ENCODE measurements at places on chromosomes 1 and 21. TPM values are rescaled to one million over a fixed set of nuclear protein-coding genes. Genes with fewer than 3 reads are reported as not detected.

DNA sequence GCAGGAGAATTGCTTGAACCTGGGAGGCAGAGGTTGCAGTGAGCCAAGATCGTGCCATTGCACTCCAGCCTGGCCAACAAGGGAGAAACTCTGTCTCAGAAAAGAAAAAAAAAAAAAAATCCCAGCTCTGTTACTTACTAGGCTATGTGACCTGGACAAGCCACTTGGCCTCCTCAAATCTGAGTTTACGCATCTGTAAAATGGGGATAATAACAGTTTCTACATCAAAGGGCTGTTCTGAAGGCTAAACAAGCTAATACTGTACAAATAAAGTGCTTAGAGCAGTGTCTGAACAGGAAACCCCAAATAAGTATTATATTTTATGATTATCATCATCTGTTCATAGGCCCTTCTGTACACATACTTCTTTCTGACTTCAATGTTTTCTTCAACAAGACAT lies 13.6 kb downstream of the F11R start:
- no peaks in the 10 kb centered on the region for H3K27me3 ChIP-seq
- no peak for DNase-seq
- no peak overlapping the region for H3K4me3 ChIP-seq

GRCh38 chr1:22286491-22286890 lies 143.6 kb upstream of the WNT4 start:
- no peaks in the 10 kb centered on the region for H3K4me1 ChIP-seq
- H3K27me3 ChIP-seq, result peaks cover 14% of the 10 kb centered on the region
- no peak overlapping the region for H3K4me3 ChIP-seq
- DNase-seq, result no peak

Gene TSPEAR
- total RNA-seq, result not detected

Gene MORN1
- 10.6 TPM for total RNA-seq

Gene AMY1C
- total RNA-seq, result not detected

- no peaks in the 10 kb centered on the region for H3K27me3 ChIP-seq
- no peaks in the 10 kb centered on the region for H3K4me1 ChIP-seq
- peak; percentile 50 for DNase-seq
- H3K4me3 ChIP-seq, result peak overlapping the region; percentile 91
- peak overlapping the region; percentile 72 for H3K27ac ChIP-seq
Observed at GRCh38 chr1:174160109-174160473, 771 bp downstream of the RABGAP1L start.

DNA sequence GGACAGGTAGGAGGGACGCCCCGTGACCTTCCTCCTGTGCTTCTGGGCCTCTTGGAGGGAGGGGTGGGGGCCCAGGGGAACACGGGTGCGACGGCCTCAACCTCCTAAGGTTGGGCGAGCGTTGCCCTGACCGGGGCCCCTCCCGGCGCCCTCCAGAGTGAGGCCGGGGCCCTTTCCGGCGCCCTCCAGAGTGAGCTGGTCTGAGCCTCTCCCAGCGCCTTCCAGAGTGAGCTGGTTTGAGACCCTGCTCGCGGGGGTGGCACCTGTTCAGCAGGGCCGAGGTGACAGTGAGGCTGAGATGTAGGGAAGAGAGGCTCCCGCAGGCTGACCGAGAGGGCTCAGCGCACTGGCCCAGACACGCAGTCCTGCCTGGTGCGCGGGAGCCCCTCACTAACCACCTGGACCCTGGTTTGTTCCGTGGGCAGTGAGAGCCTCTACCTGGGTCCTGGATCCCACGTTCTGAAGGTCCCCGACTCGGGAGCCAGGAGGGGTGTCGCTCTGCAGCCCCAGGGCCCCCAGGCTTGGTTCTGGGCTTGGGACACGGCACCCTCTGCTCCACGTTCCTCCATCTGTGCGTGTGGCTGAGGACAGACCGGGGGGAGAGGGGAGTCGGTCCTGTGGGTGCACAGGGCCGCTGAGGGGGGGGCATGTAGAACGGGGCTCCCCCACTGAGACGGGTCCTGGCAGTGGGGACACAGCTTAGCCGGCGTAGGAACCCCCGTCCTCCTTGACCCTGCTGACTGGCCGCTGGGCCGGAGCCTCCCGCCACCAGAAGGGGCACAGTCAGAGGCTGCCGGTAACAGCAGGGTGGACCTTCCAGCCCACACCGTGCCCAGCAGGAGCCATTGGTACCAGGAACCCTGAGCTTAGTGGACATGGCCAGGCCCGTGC lies 1.4 kb downstream of the COL6A1 start:
- H3K36me3 ChIP-seq, result peaks cover 50% of the 10 kb centered on the region
- H3K27me3 ChIP-seq, result no peaks in the 10 kb centered on the region
- H3K4me1 ChIP-seq, result peaks cover 30% of the 10 kb centered on the region
- H3K4me3 ChIP-seq, result peak overlapping the region; percentile 96

GRCh38 chr21:25103500-25104207 lies 503.6 kb downstream of the MRPL39 start:
- H3K27ac ChIP-seq, result no peak overlapping the region
- no peaks in the 10 kb centered on the region for H3K36me3 ChIP-seq
- no peaks in the 10 kb centered on the region for H3K4me1 ChIP-seq
- peak; percentile 19 for DNase-seq
- no peaks in the 10 kb centered on the region for H3K27me3 ChIP-seq
- no peak overlapping the region for H3K4me3 ChIP-seq

DNA sequence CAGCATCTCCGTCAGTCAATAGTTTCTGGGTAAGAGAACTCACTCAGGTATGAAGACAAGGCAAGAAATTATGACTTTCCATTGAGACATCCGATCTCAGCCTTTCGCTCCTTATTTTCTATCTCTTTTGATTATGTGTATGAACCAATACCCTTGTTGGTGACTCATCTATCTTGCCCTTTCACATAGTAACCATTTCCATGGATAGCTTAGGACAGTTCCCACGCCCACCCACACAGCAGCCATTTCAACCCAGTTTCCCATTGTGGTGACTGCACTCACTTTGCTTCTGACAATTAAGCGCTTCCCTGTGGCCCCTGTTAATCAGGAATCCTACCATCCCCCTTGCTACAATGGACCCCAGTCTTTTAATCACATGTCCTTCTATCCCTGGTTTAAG lies 210.6 kb upstream of the ADGRL2 start:
- H3K36me3 ChIP-seq, result no peaks in the 10 kb centered on the region
- H3K4me3 ChIP-seq, result no peak overlapping the region
- peak; percentile 8 for DNase-seq
- H3K4me1 ChIP-seq, result no peaks in the 10 kb centered on the region

DNA sequence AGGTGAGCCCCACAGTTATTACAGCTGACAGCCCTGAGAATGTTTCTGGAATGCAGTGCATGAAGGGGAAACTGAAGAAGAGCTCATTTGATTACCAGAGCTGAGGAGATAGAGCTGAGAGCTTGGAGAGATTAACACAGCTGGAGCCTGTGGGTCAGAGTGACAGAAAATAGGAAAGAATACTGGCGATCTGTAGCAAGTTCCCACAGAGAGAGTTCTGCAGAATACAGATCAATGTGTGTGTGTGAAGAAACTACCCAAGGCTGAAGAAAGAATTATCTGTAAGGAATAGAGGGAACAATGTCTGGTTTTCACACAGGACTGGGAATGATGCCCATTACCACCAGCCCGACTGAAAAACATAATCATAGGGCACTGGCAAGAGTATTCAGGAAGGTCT lies 103.6 kb upstream of the SNX7 start:
- DNase-seq, result peak; percentile 33
- H3K27ac ChIP-seq, result no peak overlapping the region
- H3K36me3 ChIP-seq, result no peaks in the 10 kb centered on the region
- H3K4me3 ChIP-seq, result no peak overlapping the region
- no peaks in the 10 kb centered on the region for H3K4me1 ChIP-seq
- no peaks in the 10 kb centered on the region for H3K27me3 ChIP-seq

Gene PLA2G2F
- total RNA-seq, result not detected

GRCh38 chr1:200838676-200839445 lies 33.9 kb upstream of the GPR25 start:
- H3K27me3 ChIP-seq, result no peaks in the 10 kb centered on the region
- peaks cover 11% of the 10 kb centered on the region for H3K4me1 ChIP-seq
- peaks cover 2% of the 10 kb centered on the region for H3K36me3 ChIP-seq
- DNase-seq, result peak; percentile 37

All from fibroblast of lung (primary cell).